ENCODE measurements at places on chromosomes 1 and 21.

DNA sequence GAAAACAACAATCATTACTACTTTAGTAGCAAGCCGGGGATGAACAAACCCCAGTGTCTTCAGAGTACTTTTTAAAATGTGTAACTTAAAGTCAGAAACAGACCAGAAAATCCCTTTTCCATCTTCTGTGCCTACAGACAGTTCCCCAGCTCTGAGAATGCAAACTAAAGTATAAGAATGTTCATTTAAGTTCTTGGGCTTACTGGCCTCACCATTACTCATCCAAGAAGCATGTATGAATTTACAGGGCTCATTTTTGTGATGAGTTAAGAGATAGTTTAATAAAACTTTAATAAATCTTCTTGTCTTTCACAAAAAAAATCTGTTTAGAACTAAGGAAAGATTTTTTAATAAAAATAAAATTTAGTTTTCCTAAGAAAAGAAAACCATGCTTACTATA is 4.6 kb downstream of the LPGAT1 start:
- no peak for DNase-seq

DNA sequence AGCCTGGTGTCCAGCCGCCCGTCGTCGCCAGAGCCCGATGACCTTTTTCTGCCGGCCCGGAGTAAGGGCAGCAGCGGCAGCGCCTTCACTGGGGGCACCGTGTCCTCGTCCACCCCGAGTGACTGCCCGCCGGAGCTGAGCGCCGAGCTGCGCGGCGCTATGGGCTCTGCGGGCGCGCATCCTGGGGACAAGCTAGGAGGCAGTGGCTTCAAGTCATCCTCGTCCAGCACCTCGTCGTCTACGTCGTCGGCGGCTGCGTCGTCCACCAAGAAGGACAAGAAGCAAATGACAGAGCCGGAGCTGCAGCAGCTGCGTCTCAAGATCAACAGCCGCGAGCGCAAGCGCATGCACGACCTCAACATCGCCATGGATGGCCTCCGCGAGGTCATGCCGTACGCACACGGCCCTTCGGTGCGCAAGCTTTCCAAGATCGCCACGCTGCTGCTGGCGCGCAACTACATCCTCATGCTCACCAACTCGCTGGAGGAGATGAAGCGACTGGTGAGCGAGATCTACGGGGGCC is 1.2 kb downstream of the OLIG2 start:
- no peak for DNase-seq

GRCh38 chr21:45542242-45542666 is at the start of gene SLC19A1:
Gene SLC19A1 (minus strand): TSS chr21:45542440. CDS start chr21:45537959, 4,481 bp downstream.
- DNase-seq: peak; percentile 12

- no peak for DNase-seq
Observed at GRCh38 chr1:242432491-242433095, 91.9 kb downstream of the PLD5 start.

DNA sequence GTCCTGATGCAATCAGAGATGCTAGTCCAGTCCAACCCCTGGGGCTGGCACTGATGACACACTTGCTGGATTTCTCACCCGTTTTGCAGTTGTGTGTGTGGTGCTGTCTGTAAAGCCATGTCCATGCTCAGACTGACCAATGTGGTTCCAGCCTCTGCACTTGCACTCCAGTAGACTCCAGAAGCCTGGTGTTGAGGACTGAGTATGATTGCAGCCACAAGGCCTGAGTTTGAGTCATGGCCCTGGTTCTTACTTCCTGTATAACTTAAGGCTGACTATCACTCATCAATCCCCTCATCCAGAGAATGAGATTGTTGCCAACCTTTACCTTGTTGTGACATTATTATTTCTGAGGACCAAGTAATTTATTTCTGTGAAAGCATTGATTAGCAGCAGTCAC is 34.8 kb upstream of the IKBKE start:
- DNase-seq: no peak

GRCh38 chr1:8281843-8282509 is 35.9 kb upstream of the SLC45A1 start:
- DNase-seq: no peak

DNA sequence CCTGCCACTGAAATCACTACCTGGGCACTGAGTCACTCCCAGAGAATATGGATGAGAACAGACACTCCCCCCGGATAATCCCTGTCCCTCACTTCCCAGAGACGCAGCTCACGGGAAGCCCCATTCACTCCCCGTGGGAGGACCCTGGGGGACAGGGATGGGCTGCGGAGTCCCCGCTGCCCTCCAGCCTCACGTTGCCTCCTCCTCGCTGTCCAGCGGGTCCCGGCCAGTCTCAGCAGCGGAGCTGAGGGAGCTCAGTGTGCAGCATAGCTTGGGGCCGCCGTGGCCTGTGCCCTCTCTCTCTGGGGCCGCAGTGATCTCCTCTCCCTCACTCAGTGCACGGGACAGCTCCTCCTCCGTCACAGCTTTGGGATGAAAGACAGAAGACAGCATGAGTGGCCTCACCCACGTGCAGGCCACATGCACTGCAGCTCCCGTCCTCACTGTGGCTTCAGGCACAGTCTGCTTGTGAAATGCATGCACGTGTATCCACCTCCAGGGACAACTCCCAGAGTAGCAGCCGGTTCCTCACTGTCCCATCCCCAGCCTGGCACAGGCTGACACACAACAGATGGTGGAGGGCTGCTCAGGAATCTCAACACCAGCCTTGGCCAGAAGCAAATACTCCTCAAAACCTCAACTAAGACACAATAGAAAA is 7.4 kb downstream of the CFAP410 start:
- DNase-seq: no peak

DNA sequence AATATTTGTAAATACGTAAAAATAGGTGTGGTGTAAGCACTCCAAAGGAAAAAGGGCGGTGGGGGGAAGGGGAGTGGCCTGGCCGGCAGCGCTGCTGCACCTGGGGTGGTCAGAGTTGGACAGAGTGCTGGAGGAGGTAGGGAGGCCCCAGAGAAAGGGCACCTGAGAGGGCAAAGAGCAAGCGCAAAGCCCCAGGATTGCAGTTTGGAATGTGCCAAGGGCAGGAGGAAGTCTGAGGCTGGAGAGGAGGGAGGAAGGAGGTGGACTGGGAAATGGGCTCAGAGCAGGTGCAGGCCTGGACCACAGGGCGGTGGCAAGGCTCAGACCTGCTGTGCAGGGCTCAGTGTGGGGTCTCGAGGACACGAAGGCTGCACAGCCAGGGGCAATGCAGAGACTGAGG is 30.6 kb downstream of the LDLRAP1 start:
- DNase-seq: no peak

GRCh38 chr1:26851106-26851684 is 11.8 kb upstream of the SFN start:
- DNase-seq: no peak

GRCh38 chr1:230337266-230337665 is 88.9 kb downstream of the PGBD5 start:
- DNase-seq: no peak

DNA sequence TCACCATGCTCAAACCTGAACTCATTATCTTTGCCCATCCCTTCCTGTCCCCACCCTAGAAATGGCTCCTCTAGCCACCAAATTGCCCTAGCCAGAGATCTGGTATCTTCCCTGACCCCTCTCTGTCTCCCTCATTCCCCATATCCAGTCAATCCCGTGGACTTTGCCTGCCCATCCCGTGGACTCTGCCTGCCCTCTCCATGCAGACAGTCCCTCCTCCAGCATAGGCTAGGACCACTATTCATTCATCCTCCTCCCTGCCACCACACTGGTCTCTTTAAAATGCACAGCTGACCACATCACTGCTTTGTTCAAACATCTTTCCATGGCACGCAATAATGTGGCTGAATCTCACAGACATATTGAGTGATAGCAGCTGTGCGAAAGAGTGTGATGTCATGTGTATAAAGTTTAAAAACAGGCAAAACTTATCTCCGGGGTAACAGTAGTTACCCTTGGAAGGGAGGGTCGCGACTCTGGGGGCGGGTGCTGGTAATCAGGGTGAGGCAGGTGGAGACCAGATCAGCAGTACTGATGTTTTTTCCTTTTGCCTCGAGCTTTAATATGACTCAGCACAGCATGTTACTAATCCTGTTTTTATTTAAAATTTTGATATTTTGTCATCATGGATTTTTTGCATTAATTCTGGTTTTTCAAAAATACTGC is 4.8 kb upstream of the SLC2A1 start:
- no peak for DNase-seq

- no peak for DNase-seq
Observed at GRCh38 chr1:17196496-17197185, 8.3 kb upstream of the PADI1 start.

GRCh38 chr1:111183308-111184069 is 17.0 kb downstream of the DENND2D start:
- DNase-seq: no peak

DNA sequence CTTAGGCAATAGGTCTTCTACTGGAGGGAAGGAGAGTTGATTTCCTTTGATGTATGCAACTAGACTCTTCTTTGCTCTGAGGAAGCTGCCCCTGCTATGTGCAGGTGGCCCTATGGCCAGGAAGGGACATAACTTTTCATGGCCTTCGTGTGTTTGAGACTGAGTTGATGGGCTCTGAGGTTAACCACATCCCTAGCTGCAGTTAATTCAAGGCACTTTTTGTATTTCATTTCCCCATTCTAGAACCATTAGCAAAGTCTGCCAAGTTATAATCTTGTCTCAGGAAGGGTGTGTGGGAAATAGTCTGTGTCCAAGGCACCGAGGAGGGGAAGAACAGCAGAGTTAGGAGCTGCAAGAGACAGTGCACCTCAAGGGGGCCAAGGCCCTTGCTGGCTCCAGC is 2.5 kb downstream of the FCRL4 start:
- DNase-seq: no peak

- DNase-seq: no peak
Observed at GRCh38 chr1:15277447-15277838, 30.4 kb downstream of the FHAD1 start.

- no peak for DNase-seq
Observed at GRCh38 chr1:24392604-24392946, 21.0 kb downstream of the STPG1 start.

- no peak for DNase-seq
Observed at GRCh38 chr1:219483530-219483929, 129.4 kb downstream of the ZC3H11B start.

- DNase-seq: no peak
Observed at GRCh38 chr1:8460784-8461183, 142.9 kb downstream of the SLC45A1 start.

DNA sequence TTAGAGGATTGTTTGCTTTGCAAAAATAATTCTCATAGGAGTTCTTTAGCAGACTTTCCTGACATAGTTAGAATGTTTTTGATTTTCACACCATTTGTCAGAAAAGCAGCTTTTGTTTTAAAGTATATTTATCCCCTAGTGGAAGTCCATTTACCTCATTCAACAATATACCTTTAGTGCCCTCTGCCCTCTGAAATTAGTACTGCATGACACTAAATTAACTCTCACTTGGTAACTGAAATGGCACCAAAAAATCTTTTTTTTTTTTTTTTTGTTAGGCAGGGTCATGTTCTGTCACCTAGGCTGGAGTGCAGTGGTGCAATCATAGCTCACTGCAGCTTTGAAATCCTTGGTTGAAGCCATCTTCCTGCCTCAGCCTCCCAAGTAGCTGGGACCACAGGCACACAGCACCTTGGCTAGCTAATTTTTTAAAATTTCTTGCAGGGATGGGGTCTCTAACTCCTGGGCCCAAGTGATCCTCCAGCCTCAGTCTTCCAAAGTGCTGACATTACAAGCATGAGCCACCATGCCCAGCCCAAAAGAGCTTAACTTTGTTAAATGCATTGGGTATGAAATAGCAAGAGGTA is 13.6 kb downstream of the LRRC42 start:
- DNase-seq: no peak

GRCh38 chr21:31363720-31364119 is 19.7 kb upstream of the TIAM1 start:
- no peak for DNase-seq

GRCh38 chr1:41110286-41110685 is 88.8 kb upstream of the SLFNL1 start:
- DNase-seq: no peak

DNA sequence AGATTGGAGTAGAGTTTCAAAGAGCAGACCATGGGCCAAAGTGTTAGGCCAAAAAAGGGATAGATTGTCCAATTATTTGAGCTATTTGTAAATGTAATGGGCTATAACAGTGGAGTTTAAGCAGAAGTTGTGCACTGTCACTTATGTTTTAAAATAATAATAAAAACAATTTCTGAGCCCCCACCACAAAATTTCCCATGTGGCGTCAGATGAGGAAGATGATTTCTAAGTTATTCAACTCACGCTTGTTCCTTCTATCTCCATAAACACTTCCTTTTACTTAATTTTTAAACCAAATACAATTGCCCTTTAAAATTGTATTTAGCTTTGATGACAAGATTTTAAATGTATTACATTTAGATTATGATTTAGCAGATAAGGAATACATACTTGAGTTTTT is 330.0 kb downstream of the PTPRC start:
- no peak for DNase-seq

- no peak for DNase-seq
Observed at GRCh38 chr1:203183828-203184227, 2.7 kb downstream of the CHI3L1 start.

Measured in NCI-H1048 (cell line).